Panc1 (cell line): ENCODE measurements at places on chromosomes 1 and 21. TPM values are rescaled to one million over a fixed set of nuclear protein-coding genes. Genes with fewer than 3 reads are reported as not detected.

LCE1E gene
- not detected for total RNA-seq

APCS gene
- 0.33 TPM for total RNA-seq

FCER1A gene
- not detected for total RNA-seq

TENT5C gene
- 8.9 TPM for total RNA-seq

TEKT2 gene
- total RNA-seq: 0.23 TPM

MLLT11 gene
- 5.0 TPM for total RNA-seq

FALEC gene
- 1.0 TPM for total RNA-seq

RCSD1 gene
- total RNA-seq: 1.4 TPM

AKIRIN1 gene
- 116 TPM for total RNA-seq

NT5C1A gene
- not detected for total RNA-seq

CD160 gene
- not detected for total RNA-seq

IL23R gene
- not detected for total RNA-seq

SLFNL1 gene
- 0.10 TPM for total RNA-seq
